Left lobe of liver (tissue), 2 donors: ENCODE measurements at places on chromosomes 2 and 18. TPM values are rescaled to one million over a fixed set of nuclear protein-coding genes. Genes with fewer than 3 reads are reported as not detected.

ZSWIM2 gene
- total RNA-seq = not detected

NT5C1B gene
- not detected for total RNA-seq

DNA sequence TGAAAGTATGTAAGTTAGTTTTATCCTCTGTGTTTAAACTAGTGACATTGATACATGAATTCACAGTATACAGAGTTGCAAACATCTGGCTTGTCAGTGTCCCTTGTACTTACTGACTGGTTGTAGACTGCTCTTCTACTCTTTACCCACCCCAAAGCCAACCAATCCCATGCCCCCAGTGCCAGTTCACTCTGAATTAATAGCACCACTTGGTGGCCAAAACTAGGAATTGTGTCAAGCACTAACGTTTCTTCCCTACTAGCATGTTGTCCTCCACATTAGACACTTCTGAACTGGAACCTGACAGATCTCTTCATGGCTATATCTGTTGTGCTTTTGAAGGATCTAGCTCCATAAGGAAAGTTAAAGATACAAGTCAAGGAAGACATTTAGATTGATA lies 27.2 kb upstream of the OTX1 start:
- DNase-seq = no peak

CRYGC gene
- not detected for total RNA-seq

DNER gene
- total RNA-seq = 0.10 TPM

GRCh38 chr18:74803117-74803516 lies 205.4 kb downstream of the ZNF407 start:
- DNase-seq = no peak

- no peak for DNase-seq
These were observed 60.0 kb downstream of the SNORC start for GRCh38 chr2:232930059-232930400.

GRCh38 chr2:197138506-197138905 lies 172.1 kb downstream of the ANKRD44 start:
- DNase-seq = no peak

SPTBN1 gene
- 108 TPM for total RNA-seq

RAB27B gene
- total RNA-seq = 1.0 TPM
